AG09319 (cell line): ENCODE measurements at places on chromosomes 2 and 18.

GRCh38 chr2:218444692-218445357 lies 25.9 kb downstream of the VIL1 start:
- no peak for DNase-seq

DNA sequence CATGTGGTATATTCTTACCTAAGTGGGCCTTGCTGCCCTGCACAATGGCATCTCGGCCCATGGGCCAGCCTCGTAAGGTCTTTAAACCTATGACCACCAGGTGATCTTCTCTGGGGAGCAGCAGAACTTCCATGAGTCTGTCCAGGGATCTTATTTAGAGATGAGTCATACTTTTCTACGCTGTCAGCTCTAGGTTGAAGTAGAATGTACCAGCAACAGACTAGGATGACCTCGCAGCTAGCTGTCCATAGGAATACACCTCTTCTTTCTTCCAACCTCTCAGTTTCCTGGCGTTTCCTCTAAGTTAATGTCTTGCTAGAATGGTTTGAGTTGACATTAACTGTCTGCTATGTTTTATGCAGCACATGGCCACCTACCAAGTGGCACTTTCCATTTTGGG lies 15.6 kb upstream of the CXCR4 start:
- DNase-seq: no peak

GRCh38 chr2:227347117-227347516 lies 22.1 kb downstream of the MFF start:
- DNase-seq: no peak

DNA sequence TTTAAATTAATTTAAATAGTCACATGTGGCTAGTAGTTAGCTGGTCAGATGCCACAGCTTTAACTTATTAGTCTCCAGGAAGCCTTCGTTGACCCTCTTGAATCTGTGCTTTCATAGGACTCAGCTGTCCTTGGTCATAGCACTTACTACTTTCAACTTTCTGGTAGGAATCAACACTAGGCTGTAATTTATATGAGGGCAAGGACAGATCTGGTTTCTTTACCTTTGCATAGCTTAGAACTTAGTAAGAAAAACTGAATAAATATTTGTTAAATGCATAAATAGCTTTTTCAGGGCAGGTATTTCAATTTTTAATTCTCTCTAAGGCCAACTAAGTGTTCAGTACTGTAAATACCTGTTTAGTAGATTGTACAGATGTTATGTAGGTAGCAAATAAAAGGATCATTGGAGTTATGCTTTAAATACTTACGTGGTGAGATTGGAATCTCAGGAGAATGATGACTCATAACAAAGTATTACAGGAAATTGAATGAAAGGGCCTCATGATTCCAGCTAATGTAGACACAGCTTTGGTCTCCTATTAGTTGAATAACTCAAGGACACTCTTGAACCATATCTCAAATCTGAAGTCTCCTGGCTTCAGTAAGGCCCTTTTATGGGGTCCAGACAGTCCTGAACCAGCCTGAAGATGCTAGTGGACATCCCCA lies 2.6 kb downstream of the CLIP4 start:
- DNase-seq: no peak

- no peak for DNase-seq
Observed at GRCh38 chr2:207791579-207792243, 22.0 kb upstream of the FZD5 start.

DNA sequence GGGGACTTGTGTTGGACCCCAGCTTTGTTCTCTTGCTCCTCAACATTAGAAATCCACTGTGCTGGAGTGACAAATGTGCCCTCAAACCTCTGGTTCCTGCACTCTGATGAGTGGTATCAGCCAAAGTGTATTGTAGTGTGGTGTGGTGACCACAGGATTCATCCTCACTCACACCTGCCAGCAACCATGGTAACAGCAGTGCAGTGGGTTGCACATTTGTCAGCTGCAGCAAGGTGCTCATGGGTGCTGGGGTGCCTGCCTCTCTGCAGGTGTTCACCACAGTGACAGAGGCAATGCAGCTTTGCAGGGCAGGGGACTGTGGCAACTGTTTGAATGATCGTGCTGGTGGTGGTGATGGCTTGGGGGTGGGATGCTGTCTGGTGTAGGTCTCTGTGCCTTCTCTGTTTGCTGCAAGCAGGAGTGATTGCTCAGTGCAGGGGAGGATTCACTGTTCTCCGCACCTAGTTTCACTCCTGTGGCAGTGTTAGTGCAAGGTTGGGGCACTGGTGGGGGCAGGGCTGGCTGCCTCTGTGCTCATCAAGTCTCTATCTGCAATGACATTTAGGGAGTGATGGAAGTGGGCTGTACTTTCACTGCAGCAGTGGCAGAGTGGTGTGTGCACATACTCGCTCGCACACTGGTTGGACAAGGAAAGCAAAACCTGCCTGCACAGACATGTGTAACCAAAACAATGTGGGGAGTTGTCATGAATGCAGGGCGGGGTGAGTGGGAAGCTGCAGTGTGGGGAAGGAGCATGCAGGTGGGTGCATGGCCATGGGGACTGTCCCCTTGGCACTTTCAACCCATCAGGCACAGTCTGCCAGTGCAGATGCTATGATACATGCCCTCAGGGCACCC lies 301.1 kb downstream of the PIK3C3 start:
- no peak for DNase-seq

- no peak for DNase-seq
Observed at GRCh38 chr18:73286584-73286983, 418.8 kb upstream of the NETO1 start.

DNA sequence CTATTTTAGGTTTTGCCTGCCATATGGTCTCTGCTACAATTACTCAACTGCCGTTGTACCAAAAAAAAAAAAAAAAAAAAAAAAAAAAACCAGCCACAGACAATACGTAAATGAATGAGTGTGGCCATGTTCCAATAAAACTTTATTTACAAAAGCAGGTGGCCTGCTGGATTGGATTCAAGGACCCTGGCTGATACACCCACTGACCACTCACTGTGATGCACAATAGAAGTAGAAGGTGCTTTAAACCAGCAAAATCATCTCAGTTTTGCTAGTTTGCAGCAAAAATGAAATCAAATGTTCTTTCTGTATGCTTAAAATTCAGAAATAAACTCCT lies 137.4 kb downstream of the AKAIN1 start:
- DNase-seq: no peak

DNA sequence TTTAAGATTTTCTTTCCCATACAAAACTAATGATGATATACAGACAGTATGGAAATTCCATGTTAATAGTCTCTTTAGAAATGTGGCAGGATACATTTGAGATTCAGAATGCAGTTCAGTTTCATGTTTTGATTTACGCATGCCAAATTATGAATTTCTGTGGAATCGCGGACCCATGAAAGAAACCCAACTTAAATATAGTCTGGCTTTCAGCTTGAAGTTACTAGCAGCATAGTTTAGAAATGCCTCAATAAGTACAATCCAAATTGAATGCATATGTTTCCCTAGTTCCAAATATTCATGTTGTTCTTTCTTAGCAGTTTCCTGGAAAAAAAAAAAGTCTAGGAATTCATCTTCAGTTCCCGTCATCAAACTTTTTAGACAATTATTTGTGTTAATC lies 164.1 kb upstream of the RASGRP3 start:
- DNase-seq: no peak

GRCh38 chr18:52875725-52876124 lies 535.7 kb downstream of the DCC start:
- DNase-seq: no peak

GRCh38 chr2:239220981-239221396 lies 179.8 kb downstream of the HDAC4 start:
- DNase-seq: no peak

GRCh38 chr18:79917169-79917852 lies 34.1 kb downstream of the SLC66A2 start:
- DNase-seq: no peak

- DNase-seq: no peak
Observed at GRCh38 chr2:183195998-183196409, 71.8 kb downstream of the NUP35 start.

DNA sequence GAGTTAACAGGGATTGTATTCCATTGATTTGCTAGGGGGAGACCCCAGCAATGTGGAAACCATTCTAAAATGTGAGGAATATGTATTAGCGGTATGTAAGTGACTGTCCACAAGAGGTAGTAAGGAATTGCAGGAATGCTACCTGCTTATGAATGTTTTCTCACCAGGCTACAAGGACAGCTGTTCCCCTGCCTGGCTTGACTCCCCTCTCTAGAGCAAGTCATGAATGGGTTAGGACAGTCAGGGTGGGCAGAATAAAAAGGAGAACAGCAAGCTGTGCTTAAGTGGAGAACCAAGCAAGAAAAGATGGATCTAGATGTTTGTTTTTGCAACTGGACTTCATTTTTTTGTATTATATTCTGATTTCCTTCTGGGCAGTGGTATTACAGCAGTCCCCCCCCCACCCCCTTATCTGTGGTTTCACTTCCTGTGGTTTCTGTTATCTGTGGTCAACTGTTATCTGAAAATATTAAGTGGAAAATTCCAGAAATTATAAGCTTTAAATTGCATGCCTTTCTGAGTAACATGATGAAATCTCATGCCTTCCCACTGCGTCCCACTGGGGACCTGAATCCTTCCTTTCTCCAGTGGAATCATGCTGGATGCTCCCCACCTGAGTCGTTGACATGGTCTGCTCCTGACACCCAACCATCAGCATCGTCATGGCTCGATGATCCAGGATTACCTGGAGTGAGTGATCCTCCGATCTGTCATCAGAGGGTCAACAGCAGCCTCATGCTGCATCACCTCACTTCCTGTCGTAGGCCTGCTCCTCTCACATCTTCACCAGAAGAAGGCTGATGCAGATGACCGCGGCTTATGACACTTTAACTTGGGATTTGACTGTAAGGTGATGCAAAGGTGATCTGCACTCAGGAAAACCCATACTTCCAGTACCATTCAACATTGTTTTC lies 52.2 kb downstream of the VAPA start:
- DNase-seq: no peak

DNA sequence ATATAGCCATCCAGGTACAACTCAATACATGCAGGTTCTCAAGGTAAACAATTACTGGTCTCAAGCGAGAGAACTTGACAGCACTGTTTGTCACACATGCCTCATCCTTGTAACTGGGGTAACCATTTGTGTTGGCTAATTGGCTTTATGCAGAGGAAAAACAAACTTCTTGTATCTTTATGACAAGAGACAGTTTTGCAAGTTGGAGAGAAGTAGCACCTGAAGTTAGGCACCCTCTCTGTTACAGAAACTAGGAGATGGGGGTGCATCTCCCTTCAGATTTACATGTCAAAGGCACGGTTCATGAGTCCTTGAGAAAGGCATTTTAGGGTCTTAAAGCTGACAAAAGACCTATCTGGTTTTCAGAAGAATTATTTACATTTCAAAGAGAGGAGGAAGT lies 241.7 kb downstream of the CD226 start:
- no peak for DNase-seq

GRCh38 chr2:186595219-186595618 lies 5.4 kb downstream of the ITGAV start:
- no peak for DNase-seq

DNA sequence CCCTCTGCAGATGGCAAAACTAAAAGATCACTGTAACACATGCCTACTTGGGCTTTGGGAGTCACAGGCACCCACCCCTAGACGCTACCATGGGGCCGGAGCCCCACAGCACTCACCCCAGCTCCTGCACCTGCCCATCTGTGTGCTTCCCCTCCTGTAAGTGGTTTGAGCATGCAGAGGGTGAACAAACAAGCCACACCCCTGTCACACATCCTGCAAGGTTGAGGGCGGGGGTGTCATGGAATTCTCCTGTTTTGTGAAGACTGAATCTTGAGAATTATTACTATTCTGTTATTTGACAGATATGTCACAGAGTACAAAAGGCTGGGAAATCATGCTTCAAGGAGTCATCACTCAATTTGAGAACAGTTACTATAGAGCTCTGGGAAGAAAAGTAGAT lies 60.9 kb downstream of the RFTN2 start:
- DNase-seq: no peak

- DNase-seq: no peak
Observed at GRCh38 chr18:55396267-55396905, 191.6 kb downstream of the TCF4 start.

DNA sequence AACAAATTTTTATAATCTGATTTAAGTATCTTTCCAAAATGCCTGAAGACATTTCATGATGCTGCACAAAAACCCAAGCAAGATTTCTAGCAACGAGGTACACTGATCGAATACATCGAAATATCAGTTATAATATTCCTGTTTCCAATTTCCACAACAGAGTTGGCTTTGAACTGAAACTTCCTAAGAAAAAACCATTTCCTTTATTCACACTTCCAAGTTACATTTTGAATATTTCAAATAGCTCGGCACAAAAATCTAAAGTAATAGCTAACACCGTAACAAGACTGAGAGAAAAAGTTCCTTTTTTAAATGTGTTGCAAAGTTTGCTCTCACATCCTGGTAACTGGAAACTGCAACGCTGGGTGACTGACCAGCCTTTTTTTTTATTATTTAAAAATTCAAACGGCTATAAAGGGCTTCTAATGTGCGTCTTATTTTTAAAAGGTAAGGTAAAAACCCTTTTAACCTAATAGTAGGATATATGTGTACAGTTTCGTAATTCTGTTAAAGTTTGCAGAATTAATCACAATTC lies 1.7 kb downstream of the HNRNPLL start:
- DNase-seq: no peak

DNA sequence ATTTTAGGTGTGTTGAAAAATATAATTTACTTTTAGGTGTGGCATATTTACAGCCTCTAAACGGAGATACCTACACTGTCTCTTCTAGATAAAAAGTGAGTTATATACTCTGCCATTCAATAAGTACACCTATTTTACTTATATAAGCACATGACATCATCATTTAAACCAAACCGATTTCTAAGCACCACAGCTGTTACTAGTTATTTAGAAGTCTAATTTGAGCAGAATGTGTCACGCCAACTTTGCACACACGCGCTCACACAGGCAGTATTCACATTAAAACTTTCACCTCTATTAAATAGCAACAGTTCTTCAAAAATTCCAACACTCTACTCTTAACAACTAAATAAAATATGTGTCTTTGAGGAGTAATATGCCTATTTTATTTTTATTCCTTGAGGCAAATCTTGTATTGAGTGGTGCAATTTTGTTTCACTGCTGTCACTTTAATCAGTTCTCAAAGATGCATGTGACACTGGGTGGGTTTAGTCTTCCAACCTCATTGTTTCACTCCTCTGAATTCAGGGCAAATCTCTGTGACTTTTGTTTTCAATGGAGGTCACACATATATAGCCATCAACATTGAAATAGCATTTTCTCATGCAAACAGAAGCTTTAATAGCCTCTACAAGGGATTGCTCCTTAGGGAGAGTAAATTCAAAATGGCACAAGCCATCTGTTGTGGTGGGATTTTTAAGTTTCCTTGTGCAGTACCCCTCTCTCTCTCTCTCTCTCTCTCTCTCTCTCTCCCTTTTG lies 721.0 kb downstream of the PLCL1 start:
- DNase-seq: no peak
